ENCODE measurements at places on chromosomes 2 and 18. TPM values are rescaled to one million over a fixed set of nuclear protein-coding genes. Genes with fewer than 3 reads are reported as not detected.

DNA sequence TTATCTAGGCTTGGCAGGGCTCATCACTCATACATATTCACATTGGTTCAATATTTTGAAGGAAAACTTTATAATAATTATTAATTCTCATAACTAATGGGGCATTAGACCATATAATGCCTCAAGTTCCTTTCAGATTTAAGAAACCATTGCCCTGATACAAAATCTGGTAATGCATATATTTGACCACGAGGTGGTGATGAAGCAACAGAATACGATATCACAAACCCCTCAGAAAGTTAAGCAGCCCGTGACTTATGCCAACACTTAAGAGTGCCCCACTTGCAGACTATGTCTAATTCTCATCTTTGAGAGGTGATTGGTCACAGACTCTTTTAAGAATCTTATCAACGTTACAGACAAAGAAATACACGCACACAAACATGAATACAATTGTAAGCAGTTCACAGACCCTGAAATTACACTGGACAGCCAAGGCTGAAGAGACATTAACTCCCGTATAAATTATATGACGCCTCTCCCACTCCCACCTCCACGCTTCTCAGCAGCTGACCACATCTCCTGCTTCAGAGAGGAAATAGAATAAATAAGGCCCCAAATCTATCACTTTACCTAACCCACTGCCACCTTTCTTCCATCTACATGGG is 20.7 kb upstream of the DNAH6 start:
- H3K27me3 ChIP-seq: no peaks in the 10 kb centered on the region
- H3K36me3 ChIP-seq: peaks cover 3% of the 10 kb centered on the region
- H3K27ac ChIP-seq: peak overlapping the region; percentile 22
- peak overlapping the region; percentile 31 for H3K4me3 ChIP-seq

DNA sequence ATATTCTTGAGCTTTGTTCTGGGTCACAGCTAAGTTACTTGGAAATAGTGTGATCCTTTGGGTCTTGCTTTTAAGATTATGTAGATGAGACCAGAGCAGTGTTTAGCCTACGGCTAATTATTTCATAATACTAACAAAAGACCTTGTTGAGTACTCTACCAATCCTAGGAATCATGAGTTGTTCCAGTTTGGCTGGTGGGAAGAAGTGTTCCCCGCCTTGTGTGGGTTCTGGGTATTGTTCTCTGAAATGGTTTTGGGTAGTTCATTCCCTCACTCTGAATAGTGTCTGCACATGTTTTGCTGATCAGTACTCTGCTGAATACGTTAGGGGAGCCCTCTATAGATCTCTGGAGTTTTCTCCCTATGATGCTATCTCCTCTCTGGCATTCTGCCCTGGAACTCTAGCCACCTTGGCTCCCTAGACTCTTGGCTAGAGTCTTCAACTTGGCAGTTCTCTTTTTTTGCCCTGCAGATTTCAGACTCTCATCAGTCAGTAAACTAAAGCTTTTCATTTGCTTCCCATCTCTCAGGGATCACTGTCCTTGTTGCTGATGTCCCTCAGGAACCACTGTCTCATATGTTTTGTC is 48.4 kb downstream of the NEMP2 start:
- no peak overlapping the region for H3K4me3 ChIP-seq
- H3K36me3 ChIP-seq: peaks cover 33% of the 10 kb centered on the region
- no peak overlapping the region for H3K27ac ChIP-seq
- peaks cover 26% of the 10 kb centered on the region for H3K4me1 ChIP-seq
- H3K27me3 ChIP-seq: no peaks in the 10 kb centered on the region
- DNase-seq: no peak

DNA sequence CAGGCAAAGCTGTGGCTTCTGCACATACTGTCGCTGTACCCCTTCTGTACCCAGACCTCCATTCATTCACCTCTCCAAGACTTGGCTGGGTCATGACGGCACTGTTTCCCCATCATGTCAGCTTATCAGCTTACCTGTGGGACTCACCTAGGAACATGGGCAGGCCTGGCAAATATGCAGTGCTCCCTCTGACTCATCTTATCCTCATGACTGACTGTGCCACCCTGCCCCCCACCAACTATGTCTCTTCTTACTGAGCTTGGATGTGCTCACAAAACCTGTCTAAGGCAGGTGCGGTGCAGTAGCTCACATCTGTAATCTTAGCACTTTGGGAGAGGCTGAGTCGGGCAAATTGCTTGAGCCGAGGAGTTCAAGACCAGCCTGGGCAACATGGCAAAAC is 152.4 kb downstream of the MGAT5 start:
- H3K36me3 ChIP-seq: no peaks in the 10 kb centered on the region
- H3K4me3 ChIP-seq: no peak overlapping the region
- no peaks in the 10 kb centered on the region for H3K27me3 ChIP-seq
- no peak overlapping the region for H3K27ac ChIP-seq

DNA sequence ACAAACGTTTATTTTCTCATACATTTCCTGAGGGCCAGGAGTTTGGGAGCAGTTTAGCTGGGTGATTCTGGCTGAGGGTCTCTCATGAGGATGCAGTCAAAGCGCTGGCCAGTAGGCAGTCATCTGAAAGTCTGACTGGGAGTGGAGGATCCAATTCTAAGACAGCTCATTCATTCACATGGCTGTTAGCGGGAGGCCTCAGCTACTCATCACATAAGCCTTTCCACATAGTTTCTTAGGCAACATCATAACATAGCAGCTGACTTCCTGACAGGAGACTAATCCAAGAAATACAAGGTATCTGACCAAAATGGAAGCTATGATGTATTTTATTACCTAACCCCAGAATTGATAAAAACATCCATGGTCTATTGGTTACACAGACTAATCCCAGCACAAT is 2.9 kb upstream of the MRPL44 start:
- H3K27me3 ChIP-seq: no peaks in the 10 kb centered on the region
- H3K4me1 ChIP-seq: peaks cover 71% of the 10 kb centered on the region
- no peak overlapping the region for H3K4me3 ChIP-seq
- H3K36me3 ChIP-seq: no peaks in the 10 kb centered on the region
- no peak for DNase-seq
- H3K27ac ChIP-seq: no peak overlapping the region

- no peak overlapping the region for H3K4me3 ChIP-seq
- no peaks in the 10 kb centered on the region for H3K36me3 ChIP-seq
- no peak overlapping the region for H3K27ac ChIP-seq
Observed at GRCh38 chr18:3383381-3383915, 66.5 kb upstream of the TGIF1 start.

DNA sequence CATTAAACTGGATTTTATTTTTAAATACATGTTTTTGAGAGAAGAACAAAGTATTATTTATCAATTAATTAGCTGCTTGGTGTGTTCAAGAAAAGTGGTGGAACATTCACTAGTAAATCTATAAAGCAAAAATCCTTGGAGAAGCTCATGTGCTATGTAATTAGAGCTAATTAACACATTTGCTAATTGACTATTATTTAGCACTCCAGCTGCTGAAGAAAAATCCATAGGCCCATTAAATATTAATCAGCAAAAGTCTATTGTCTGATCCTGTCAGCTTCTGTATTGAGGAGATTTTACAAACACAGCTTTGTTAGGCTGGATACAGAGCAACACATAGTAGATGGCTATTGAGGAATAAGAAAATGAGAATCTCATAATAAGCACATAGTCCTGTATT is 336.1 kb downstream of the RBM43 start:
- no peaks in the 10 kb centered on the region for H3K36me3 ChIP-seq
- DNase-seq: no peak
- H3K27ac ChIP-seq: no peak overlapping the region
- no peaks in the 10 kb centered on the region for H3K4me1 ChIP-seq
- no peaks in the 10 kb centered on the region for H3K27me3 ChIP-seq

- no peaks in the 10 kb centered on the region for H3K4me1 ChIP-seq
- H3K27ac ChIP-seq: no peak overlapping the region
- no peak for DNase-seq
- no peaks in the 10 kb centered on the region for H3K36me3 ChIP-seq
- H3K4me3 ChIP-seq: no peak overlapping the region
Observed at GRCh38 chr18:28114472-28114871, 62.5 kb downstream of the CDH2 start.

- no peak overlapping the region for H3K4me3 ChIP-seq
- DNase-seq: no peak
- no peaks in the 10 kb centered on the region for H3K36me3 ChIP-seq
- H3K4me1 ChIP-seq: peaks cover 93% of the 10 kb centered on the region
- no peaks in the 10 kb centered on the region for H3K27me3 ChIP-seq
Observed at GRCh38 chr18:59145055-59145454, 5.4 kb downstream of the SEC11C start.

DNA sequence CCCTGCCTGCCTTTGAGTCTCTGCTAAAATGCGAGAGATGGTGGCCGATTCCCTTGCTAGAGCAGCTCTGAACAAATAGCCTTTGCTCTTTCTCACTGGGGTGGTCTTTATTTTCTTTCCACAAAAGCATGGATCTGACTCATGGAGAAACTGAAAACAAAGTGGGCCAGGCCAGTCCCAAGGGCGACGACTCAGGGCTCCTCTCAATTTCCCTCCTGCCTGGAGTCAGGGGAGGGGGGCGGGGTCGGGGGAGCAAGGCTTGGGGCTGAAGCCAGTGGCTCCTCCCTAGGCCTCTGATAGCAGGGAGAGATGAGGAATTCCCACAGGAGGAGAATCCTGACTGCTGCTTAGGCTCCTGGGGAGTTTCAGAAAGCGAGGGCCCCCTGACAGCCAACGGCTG is 17.1 kb upstream of the IL1R2 start:
- peaks cover 9% of the 10 kb centered on the region for H3K4me1 ChIP-seq
- H3K36me3 ChIP-seq: peaks cover 19% of the 10 kb centered on the region
- no peak overlapping the region for H3K4me3 ChIP-seq
- no peak for DNase-seq
- H3K27me3 ChIP-seq: peaks cover 17% of the 10 kb centered on the region
- H3K27ac ChIP-seq: no peak overlapping the region

DNA sequence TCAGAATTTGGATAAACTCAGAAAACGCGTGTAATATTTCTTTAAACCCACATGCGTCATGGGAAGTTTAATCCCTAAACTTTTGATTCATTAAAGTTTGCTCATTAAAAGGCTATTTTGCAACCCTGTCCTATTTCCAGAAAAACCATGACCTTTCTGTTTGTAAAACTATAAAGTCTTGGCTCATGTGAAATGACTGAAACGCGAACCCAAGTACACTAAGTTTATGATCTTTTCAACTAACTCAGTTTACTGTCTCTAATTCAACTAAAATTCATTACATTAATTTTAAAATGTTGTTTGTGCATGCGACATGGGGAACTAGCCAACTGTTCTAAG is 3.9 kb upstream of the RPL31 start:
- H3K36me3 ChIP-seq: peaks cover 8% of the 10 kb centered on the region
- H3K27me3 ChIP-seq: no peaks in the 10 kb centered on the region
- no peak overlapping the region for H3K27ac ChIP-seq
- H3K4me1 ChIP-seq: peaks cover 14% of the 10 kb centered on the region
- no peak overlapping the region for H3K4me3 ChIP-seq

DNA sequence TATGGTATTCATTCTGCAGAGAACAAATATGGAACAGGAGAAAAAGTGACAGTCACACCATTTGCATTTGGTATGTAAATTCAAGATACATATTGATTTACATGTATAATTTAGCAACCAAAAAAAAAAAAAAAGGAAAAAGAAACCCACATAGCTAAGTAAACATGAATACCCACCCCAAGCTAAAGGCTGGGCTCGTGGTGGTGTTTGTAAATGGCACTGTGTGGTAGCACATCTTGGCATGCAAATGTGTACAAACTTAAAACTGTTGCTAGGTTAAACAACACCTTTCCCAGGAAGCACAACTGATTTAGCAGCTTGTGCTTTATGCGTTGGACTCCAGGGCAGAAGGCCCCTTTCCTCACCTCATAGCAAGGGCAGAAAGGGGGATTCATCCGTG is 481.1 kb upstream of the CELF4 start:
- H3K27ac ChIP-seq: no peak overlapping the region
- no peaks in the 10 kb centered on the region for H3K4me1 ChIP-seq
- H3K27me3 ChIP-seq: no peaks in the 10 kb centered on the region
- H3K36me3 ChIP-seq: no peaks in the 10 kb centered on the region

DNA sequence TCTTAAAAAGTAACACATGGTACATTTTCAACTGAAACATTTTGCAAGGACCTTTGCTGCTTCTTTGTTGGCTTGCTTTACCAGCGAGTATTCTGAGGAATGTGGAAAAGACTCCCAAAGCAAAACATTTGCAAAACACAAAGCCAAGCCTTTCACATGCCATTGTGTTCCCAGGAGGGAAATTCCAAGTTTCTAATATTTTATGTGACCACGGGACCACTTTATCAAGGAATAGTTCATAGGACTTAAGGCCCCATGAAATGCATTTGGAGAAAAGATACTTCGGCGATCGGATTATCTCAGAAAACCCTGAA is 26.2 kb downstream of the CYP27C1 start:
- no peak overlapping the region for H3K4me3 ChIP-seq
- peaks cover 2% of the 10 kb centered on the region for H3K27me3 ChIP-seq
- H3K27ac ChIP-seq: no peak overlapping the region
- no peaks in the 10 kb centered on the region for H3K4me1 ChIP-seq
- no peak for DNase-seq

DNA sequence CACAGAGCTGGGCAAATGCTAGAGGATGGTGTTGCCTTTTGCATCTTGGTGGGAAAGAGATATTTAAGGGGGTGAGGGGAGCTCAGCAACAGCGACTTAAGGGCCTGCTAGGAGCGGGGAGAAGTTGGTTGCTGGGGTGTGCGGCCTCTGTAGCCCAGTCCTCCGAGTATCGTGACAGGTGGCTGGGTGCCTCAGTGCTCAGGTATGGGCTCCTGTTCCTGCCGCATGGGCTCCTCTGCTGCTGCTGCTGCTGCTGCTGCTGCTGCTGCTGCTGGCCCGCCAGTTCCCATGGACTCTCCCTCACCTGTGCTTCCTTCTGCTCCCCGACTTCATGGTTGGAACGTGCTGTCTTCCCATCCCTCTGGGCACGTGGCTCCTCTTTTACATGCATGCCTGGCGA is 22.0 kb downstream of the AGAP1 start:
- H3K27ac ChIP-seq: no peak overlapping the region
- no peaks in the 10 kb centered on the region for H3K27me3 ChIP-seq
- H3K4me1 ChIP-seq: no peaks in the 10 kb centered on the region

- H3K4me3 ChIP-seq: no peak overlapping the region
- no peaks in the 10 kb centered on the region for H3K4me1 ChIP-seq
- H3K36me3 ChIP-seq: no peaks in the 10 kb centered on the region
Observed at GRCh38 chr2:156918410-156918809, 339.1 kb upstream of the GALNT5 start.

GRCh38 chr2:219570194-219570923 is 980 bp downstream of the OBSL1 start:
- H3K4me1 ChIP-seq: no peaks in the 10 kb centered on the region
- peaks cover 44% of the 10 kb centered on the region for H3K27me3 ChIP-seq
- DNase-seq: peak; percentile 22

- DNase-seq: no peak
- H3K4me3 ChIP-seq: no peak overlapping the region
- peaks cover 5% of the 10 kb centered on the region for H3K4me1 ChIP-seq
Observed at GRCh38 chr2:217890445-217890844, 112.3 kb downstream of the TNS1 start.

- peaks cover 100% of the 10 kb centered on the region for H3K4me1 ChIP-seq
- no peaks in the 10 kb centered on the region for H3K27me3 ChIP-seq
- peak overlapping the region; percentile 80 for H3K4me3 ChIP-seq
- H3K36me3 ChIP-seq: peaks cover 7% of the 10 kb centered on the region
- DNase-seq: no peak
Observed at GRCh38 chr2:105761931-105762515, 17.3 kb downstream of the NCK2 start.

The TUBB8B gene
- not detected for total RNA-seq

The OLA1 gene
- 89.2 TPM for total RNA-seq

The ZNF396 gene
- total RNA-seq: 2.5 TPM

The SERPINB7 gene
- total RNA-seq: not detected

The ABCG5 gene
- not detected for total RNA-seq

The MREG gene
- total RNA-seq: 10.8 TPM

The CFAP210 gene
- 0.22 TPM for total RNA-seq

The SLC16A14 gene
- 2.2 TPM for total RNA-seq

Measured in activated T-cell treated with anti-CD3 and anti-CD28 coated beads, Interleukin-2, amount 50 U/mL, for 72 hours (primary cell).